Effector memory CD4-positive, alpha-beta T cell (primary cell): ENCODE measurements at places on chromosomes 13 and 19.

DNA sequence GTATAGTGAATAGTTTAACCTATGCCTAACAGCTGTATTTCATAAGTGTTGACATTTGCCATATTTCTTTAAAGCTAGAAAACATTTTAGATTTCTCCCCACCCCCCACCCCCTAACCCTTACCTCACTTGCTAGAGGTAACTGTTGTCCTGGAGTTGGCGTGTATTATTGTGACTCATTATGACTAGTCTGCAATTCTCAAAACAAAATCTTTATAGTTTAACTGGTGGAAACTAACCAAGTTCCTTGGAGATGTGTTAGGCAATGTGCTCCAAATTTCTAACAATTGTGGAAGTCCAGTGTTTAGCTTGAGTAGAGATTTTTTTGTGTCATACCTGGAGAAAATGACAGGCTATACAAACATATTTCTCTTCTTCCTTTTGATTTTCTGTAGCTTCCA, 38.0 kb downstream of the KCTD4 start:
- DNase-seq: no peak

- DNase-seq: no peak
Observed at GRCh38 chr13:56352901-56353300, 787.8 kb upstream of the PRR20A start.

DNA sequence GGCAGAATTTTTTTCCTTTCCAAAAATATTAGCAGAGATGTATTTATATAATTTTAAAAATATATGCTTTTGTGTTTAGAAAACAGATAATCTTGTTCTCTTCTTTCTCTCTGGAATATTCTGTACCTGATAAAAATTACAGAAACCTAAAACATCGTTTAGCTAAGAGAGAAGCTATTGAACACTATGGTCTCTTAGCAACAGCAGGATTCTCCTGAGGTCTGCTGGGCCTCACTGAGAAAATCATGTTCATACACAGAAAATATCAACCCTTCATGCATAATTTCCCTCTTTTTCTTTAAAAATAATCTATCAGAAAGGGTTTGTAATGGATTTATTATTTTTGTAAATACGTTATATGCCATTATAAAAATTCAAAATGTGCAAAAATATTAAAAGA, 242.2 kb downstream of the DCLK1 start:
- DNase-seq: no peak

DNA sequence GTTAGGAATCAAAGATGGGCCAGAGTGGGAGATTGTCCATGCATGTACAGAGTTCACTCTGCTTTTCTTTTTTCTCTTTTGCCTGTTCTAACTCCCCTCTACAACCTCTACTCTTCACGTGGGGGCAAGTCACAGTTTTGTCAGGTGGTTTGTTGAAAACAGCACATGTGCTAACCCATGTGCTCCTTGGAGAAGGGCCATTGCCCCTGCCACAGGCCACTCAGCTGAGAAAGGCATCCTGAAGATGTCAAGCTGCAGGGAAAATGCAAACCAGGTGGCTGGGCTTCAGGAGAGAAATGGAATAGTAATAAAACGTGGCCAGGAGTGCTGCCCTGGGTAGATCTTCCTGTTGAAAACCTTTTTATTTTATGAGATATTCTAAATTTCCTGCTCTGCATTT, 35.3 kb upstream of the SLC10A2 start:
- no peak for DNase-seq

DNA sequence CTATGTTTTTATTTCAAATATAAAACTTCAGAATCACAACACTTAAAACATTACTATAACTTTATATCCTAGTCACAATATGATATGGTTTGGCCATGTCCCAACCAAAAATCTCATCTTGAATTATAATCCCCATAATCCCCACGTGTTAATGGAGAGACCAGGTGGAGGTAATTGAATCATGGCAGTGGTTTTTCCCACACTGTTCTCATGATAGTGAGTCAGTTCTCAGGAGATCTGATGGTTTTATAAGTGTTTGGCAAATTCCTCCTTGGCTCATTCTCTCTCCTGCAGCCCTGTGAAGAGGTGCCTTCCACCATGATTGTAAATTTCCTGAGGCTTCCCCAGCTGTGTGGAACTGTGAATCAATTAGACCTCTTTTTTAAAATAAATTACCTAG, 307.6 kb downstream of the SPRY2 start:
- DNase-seq: no peak

- no peak for DNase-seq
Observed at GRCh38 chr13:93230261-93230855, 3.8 kb downstream of the GPC6 start.
